ENCODE measurements at places on chromosomes 4 and X. TPM values are rescaled to one million over a fixed set of nuclear protein-coding genes. Genes with fewer than 3 reads are reported as not detected.

Gene SPATA18
- polyA plus RNA-seq: not detected

Gene RNF4
- 39.4 TPM for polyA plus RNA-seq

Gene ERAS
- polyA plus RNA-seq: not detected

Gene PCDH10
- polyA plus RNA-seq: 6.8 TPM

Gene CYTL1
- not detected for polyA plus RNA-seq

Gene TET2
- 3.6 TPM for polyA plus RNA-seq

Measured in Purkinje cell (primary cell).